Activated CD4-positive, alpha-beta T cell treated with anti-CD3 and anti-CD28 coated beads for 48 hours (primary cell): ENCODE measurements at places on chromosomes 5 and 9.

DNA sequence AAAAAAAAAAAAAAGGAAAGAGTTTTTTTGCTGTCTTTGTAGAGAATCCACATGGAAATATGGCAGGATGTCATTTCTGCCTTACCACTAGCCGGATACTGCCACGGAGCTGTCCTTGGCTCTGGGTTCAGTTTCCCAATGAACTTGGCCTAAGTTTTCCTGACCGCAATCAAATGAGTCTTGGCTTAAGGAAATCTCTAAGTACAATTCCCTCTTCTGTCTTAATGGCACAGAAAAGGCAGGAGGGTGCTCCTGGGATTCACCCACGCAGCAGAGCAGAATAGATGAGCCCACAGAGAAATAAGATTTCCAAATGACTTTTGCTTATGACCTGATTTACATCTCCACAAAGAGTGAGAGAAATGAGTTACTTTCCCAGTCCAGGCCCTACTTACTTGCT, 284.0 kb upstream of the VLDLR start:
- DNase-seq, result no peak

- DNase-seq, result no peak
These were observed 22.8 kb upstream of the DUSP1 start for GRCh38 chr5:172793577-172794488.

GRCh38 chr9:113682297-113682771, 193.8 kb upstream of the ZNF618 start:
- peak; percentile 70 for DNase-seq

- no peak for DNase-seq
These were observed 75.7 kb upstream of the GLIS3 start for GRCh38 chr9:4375424-4376200.

DNA sequence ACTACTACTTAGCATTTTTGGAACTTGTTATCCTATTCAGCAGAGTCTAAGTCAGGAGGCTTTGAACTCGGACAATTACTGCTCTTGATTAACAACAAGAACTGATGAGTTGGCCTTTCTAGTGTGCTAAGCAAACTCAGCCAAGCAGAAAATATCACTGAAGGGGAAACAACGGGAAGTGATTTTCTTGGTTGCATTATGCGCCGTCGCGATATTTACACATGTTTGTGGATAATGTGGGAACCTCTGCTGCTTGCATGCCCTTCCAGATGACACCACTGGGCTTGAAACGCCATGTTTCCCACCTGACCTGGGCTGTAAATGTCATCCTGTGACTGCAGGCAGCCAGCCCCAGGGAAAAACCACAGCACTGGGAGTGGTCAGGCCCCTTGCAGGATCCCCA, 205.5 kb downstream of the PAX5 start:
- no peak for DNase-seq

DNA sequence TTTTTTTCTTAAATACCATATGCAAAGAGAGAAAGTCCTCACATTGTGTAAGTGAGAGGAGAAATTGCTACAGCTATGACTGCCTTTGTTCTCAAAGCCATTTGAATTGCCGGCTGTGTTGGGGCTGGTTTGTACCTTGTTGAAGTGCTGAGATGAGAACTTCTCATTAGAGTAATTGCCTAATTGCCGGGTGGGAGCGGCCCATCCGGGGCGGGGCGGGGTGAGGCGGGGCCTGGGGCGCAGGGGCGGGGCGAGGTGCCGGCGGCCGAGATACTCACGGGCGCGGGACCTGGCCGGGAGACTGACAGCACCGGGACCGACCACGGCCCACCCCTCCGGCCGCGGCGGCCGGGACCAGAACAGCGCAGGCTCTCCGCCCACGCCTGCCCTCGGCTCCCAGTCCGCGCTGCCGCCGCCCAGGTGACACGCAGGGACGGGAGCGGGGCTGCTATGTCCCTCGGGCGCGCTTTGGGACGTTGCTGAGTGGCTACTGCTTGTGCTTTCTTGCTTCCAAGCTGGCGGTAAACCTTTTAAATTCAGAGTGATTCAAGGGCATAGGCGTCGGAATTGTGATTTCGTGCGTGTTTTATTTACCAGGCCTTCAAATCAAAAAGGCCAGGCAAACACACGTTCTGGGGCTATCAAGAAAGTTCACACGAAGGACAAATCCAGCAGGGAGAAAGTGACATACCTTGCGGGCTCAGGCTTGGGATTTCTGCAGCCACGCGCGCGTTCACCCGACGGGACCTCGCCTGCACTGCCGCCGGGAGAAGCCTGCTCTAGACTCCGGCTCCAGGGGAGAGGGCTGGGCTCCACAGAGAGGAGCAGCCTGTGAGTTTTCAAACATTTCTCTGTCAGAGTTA, 269.1 kb downstream of the FANCC start:
- peak; percentile 54 for DNase-seq

- DNase-seq, result no peak
These were observed 24.9 kb downstream of the TENT2 start for GRCh38 chr5:79636981-79637733.

DNA sequence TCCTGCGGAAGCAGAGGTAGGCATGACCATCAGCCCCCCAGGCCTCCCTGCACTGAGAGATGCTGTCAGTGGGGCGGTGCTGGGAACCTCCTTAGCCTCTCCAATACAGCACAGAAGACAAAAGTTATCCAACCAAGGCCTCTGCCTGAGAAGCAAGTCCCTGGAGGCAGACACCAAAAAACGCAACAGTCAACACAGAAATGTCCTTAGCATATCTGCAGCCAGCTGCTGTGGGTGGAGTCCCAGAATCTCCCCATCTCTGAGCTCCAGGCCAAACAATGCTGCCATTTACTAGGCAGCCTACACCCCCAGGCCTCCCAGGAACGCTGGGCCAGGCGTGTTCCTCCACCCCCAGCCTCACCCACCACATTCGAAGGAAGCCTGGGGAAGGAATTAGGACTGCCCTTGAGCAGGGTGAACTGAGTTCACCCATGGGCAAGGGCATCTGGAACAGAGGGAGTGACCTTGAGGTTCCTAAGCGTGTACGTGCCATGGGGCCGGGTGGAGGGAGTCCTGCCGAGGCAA, 43.7 kb downstream of the STK10 start:
- DNase-seq, result no peak

GRCh38 chr5:14906628-14907027, 35.0 kb upstream of the ANKH start:
- no peak for DNase-seq

GRCh38 chr5:116382032-116382873, 192.4 kb downstream of the SEMA6A start:
- no peak for DNase-seq

GRCh38 chr5:53512539-53512938, 32.1 kb downstream of the FST start:
- DNase-seq, result no peak

DNA sequence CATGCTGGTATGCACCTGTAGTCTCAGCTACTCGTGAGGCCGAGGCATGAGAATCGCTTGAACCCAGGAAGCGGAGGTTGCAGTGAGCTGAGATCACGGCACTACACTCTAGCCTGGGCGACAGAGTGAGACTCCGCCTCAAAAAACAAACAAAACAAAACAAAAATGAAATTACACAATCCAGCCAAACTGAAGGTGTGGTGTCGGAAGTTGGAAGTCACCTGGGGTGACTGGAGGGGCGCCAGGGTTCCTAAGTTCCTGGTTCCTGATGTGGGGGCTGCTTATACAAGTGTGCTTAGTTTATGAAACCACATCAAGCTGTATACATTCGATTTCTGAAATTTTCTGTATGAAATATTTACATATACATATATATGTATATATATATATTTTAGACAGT, 3.7 kb upstream of the DOLPP1 start:
- no peak for DNase-seq

DNA sequence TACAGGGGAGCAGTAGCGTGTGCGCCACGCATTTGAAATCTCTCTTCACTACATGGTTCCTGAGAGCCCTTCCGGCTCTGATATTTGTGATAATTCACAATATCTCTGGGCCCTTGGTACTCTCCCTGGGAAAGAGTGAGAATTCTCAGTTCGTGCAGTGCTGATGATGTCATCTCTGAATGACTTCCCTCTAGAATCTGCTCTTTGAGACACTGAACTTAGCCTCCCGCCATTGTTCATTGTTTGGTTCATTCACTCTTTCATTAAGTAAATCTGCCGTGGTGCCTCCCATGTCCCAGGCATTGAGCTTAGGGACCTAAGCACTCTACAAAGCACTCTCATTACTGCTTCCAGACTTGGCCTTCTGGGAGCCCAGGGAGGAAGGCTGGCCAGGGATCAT, 94.0 kb downstream of the PPARGC1B start:
- DNase-seq, result no peak

- DNase-seq, result peak; percentile 39
These were observed 226.5 kb upstream of the MAP3K1 start for GRCh38 chr5:56588636-56589480.

- DNase-seq, result no peak
These were observed 121.8 kb downstream of the XRCC4 start for GRCh38 chr5:83199126-83199525.

GRCh38 chr5:5025774-5026408, 114.2 kb upstream of the ADAMTS16 start:
- DNase-seq, result peak; percentile 11

DNA sequence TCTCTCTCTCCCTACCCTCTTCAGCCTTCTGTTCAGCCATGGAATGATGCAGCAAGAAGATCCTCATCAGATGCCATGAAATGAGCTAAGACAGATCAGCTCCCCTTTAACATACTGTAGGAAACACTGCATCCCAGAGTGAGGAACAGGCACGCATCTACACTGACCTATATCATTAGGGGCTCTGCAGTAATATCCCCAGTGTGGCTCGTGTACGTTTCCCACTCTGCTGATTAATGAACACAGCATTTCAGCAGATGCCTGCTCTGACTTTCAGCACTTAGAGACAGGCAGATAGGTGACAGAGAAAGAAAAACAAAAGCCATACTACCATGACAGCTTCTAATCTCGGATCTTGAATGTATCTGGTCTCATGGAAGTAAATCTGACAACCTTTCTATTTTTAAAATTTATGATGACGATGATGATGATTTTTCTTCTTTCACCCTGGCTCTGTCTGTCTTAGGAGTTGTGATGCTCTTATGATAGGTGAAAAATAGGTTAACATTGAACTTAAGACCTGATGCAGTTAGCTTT, 750.3 kb downstream of the CDH12 start:
- DNase-seq, result no peak

GRCh38 chr5:98605426-98605825, 168.0 kb upstream of the RGMB start:
- DNase-seq, result no peak

DNA sequence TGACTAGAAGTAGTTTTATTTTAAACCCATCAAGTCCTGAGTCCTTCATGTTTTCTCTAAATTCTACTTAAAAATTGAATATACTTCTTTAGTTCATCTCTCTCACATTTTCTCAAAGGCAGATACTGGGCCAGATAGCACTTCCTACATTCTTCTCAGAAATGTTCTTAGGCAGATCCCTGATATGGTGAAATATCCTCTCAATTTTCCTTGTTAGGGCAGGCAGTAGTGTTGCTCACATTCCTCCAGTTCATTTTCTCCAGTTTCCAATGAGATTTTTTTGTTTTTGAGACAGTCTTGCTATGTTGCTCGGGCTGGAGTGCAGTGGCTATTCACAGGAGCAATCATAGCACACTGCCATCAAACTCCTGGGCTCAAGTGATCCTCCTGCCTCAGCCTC, 5.7 kb downstream of the GCNT1 start:
- no peak for DNase-seq

- DNase-seq, result no peak
These were observed 241.7 kb upstream of the PANK3 start for GRCh38 chr5:168820874-168821273.

DNA sequence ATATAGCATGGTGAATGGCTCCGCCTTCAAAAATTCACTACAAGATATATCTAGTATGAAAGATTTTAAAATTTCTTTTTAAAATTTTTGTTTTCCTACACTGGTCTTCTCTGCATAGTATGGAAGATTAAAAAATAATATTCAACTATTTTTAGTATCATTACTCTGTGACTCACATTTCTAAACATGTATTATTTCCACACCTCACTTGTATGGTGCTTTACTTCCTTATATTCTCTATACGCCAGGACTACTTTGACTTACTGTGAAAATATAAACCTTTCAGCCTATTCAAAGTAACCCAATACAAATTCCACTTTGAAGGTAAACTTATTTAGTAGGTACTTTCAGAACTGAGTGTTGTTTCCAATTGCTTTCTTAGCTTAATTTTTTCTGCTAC, 26.8 kb upstream of the TXNDC8 start:
- no peak for DNase-seq

- DNase-seq, result no peak
These were observed 71.7 kb downstream of the NFIB start for GRCh38 chr9:14242150-14242805.

GRCh38 chr9:99282406-99282805, 60.3 kb downstream of the SEC61B start:
- no peak for DNase-seq

- no peak for DNase-seq
These were observed 6.4 kb downstream of the SEPTIN8 start for GRCh38 chr5:132770476-132771159.

DNA sequence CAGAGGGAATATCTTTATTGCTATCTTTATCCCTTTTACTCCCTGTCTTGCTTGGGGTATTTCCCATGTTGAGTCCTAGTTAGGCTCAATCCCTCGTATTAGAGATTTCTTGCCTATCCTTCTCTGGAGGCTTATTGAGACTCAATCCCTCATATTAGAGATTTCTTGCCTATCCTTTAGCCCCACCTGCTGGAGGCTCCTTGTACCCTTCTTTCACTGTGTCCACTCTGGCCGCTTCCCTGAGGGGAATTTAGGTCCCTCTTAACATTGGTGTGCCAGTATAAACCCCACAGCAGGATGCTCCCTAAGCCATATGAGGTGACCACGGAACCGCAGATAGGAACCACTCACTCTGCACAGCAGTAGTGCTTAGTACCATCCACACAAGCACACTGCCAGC, 110.7 kb upstream of the MAMDC2 start:
- DNase-seq, result peak; percentile 10

DNA sequence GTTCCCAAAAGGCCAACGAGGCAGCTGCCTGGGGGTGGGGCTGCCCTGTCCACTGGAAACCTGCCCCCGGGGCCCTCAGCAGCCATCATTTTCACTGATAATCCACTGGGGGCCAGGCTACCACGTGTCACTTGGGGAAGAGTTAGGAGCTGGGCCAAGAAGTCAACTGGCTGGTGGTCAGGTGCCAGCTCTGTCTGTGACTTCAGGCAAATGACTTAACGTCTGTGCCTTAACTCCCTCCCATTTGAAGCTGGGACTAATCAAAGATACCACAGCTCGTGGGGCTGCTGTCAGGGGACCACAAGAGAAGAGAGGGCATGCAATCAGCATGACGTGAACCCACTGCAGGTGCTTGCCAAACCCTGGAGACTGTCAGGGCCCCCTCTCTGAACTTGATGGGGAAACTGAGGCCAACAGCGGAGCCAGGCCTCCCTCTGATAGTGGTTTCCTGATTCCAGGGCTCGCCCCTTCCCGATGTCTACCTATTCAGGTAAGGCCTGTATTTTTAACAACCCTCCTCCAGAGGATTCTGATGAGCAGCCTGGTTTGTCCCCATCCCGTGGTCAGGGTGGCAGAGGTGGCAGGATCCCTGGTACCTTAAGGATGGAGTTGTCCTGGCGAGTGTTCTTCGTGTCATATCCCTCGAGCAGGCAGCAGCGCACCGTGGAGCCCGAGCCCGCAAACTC, 12.3 kb upstream of the DPM2 start:
- DNase-seq, result no peak

GRCh38 chr5:170393235-170393634, 4.1 kb upstream of the KCNMB1 start:
- peak; percentile 64 for DNase-seq

- no peak for DNase-seq
These were observed 36.8 kb upstream of the ZNF608 start for GRCh38 chr5:124783285-124783684.

- no peak for DNase-seq
These were observed 24.4 kb downstream of the SLC25A25 start for GRCh38 chr9:128092199-128092977.
